ENCODE measurements at places on chromosomes 2 and 18.

- no peak for DNase-seq
Observed at GRCh38 chr2:101657787-101658186, 39.7 kb upstream of the MAP4K4 start.

DNA sequence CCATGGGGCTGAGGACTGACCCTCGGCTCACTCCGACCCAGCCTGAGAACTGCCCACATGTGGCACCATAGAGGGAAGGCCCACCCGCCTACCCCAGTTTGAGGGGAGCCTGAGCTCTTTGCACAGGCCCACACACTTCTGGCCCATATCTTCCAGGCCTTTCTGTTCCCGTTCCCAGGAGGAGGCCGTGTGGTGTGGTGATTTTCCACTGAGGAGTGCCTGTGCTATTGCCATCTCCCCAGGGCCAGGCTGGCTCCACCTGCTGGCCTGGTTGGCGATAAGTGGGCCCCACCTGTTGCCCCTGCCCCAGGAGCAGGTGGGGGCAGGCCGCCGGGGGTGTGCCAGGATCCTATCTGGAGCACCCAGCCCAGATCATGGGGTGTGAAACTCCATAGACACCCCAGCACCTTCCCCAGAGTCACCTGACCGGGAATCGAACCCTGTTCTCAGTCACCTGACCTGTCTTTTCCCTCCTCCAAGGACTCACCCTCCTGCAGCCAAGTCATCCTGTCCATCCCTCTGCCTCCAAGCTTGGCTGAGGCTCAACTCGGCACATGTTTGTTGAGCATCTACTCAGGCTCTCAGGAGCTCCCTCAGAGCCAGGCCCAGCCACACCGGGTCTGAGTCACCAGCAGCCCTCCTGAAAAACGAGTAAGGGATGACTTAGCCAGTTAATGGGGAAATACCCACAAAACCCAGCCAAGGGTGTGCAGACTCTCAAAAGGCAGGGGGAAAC lies 120.1 kb downstream of the CYP26B1 start:
- no peak for DNase-seq

DNA sequence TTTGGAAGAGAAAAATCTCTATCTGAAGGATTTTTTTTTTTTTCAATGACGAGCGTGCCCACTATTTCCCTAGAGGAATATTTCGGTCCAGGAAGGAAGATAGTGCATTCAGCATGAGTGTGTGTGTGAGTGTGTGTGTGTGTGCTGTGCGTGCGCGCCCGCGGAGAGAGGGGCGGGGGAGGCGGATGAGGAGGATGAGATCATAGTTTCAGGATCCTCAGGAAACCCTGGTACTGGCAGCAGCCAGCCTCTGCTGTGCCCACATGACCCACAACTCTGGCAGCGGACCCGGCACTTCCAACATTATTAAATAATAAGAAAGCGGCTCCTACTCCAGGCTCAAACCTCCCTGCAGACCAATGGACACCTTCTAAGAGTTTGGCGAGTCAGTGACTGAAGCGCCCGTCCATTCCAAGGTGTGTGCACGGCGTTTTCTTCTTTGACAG lies 217.0 kb upstream of the DTNA start:
- DNase-seq, result peak; percentile 72

DNA sequence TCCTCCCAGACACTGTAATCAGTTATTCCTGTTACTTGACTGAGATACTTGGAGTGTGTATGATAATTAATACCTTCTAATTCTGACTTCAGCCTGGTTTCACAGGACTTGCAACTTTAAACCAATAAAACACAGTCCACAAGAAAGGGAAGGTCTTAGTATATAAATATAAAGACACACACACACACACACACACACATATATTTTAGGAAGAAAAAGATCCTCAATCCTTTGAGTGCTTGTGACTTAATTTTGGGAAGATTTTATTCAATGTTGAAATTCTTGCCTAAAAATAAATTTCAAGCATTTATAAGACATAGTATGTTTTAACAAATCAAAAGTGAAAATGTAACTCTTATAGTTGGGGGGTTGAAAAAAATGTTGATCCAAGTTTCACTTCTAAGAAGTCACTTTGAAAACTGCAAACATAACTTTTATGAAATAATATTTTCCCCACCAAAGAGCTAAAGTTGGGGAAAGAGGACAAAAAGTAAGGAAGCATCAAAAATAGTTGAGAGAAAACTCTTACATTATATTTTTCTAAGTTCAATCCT lies 824 bp upstream of the VPS54 start:
- no peak for DNase-seq

DNA sequence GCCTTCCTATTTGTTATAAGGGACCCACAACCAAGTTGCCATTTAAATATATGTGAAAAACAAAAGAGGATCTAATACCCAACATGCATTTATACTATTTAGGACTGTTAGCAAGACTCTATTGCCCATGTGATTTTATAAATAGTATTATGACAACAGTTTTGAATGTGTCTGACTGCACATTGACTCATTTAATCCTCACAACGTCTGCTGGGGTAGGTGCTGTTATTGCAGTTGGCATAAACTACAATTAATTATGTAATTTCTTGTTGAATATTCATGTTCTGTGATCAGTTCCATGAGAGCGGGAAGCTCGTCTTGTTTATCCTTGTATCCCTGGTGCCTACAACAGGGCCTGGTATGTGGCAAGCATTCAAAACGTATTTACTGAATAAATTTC lies 53.7 kb downstream of the SH2D6 start:
- DNase-seq, result no peak

DNA sequence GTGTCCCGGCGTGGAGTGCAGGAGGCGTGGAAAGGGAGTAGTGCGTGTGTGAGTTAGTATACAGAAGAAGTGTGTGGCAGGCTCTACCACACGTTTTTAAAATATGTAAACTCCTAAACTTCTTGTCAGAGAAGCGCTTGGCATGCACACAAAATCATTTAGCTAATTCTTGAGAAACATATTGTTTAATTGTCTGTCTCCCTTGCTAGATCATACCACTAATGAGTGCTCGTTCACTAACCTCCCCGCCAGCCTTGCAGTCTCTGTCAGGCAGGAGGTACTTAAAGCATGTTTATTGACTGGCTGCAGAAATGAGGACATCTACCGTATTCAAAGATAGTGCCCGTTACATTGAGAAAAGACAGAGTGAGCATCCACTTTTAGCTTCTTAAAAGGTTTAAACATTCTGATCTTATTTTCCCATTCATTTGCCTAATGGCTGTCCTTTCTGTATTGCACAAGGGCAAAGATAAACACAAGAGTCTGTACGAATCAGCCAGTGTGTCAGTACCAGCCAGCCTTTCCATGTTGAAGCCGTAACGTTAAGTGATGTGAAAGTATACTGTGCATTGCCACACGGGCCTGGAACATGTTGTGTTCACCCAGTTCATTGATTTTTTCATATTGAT lies 41.4 kb downstream of the TRAPPC12 start:
- DNase-seq, result no peak

DNA sequence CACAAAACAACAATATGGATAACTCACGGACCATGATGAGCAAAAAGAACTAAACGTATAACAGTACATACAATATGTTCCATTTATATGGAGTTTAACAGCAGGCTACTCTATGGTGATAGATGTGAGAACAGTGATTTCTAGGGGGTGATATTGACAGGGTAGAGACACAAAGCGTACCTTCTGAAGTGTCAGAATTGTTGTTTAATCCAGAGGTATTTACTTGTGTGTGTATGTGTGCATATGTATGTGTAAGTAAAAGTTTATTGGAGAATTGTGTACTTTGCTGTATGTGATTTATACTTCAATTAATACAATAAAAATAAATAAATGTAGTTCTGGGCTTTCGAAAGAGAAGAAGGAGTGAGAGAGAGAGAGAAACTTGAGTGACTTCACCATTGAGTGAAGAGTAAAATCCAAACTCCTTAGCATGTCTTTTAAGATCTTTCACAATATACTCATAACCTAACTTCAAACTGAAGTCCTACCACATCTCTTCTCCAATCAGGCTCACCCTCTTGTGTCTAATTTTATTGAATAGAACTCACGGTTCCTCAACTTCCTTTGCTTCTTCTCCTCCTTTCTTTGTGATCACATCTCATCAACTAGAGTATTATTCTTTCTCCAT lies 126.0 kb upstream of the KLF7 start:
- DNase-seq, result no peak

- no peak for DNase-seq
Observed at GRCh38 chr2:242044313-242044590, 174.7 kb downstream of the RTP5 start.

DNA sequence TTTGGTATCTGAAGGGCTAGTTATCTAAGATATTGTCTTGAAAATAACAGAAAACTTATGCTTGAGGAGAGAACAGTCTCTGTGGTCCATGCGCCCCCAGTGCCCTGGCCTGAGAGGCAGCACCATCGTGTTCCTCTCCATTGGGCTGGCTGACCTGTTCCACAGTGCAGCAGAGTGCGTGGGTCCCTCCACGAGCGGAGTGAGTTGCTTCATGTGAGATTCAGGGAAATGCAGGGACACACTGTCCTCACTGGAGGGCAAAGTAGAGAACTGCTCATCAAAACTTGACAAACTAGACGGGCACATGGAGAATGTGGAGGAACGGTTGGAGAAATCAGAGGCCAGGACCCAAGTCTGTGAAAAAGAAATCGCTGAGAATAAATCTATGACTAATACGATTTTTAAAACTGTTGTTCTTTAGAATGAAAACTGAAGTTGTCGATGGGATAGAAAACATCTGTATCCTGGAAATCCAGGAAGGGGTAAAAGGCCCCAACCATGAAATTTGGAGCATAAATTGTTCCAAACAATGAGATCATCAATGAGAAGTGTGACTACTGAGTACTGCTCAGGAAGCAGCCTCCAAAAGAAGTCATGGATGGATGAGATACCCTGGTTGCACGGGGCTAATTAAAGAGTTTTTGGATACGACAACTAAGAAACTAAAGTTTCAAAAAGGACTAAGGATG lies 58.1 kb downstream of the REV1 start:
- peak; percentile 15 for DNase-seq

- peak; percentile 69 for DNase-seq
Observed at GRCh38 chr18:50099725-50100407, 95.1 kb downstream of the MYO5B start.

DNA sequence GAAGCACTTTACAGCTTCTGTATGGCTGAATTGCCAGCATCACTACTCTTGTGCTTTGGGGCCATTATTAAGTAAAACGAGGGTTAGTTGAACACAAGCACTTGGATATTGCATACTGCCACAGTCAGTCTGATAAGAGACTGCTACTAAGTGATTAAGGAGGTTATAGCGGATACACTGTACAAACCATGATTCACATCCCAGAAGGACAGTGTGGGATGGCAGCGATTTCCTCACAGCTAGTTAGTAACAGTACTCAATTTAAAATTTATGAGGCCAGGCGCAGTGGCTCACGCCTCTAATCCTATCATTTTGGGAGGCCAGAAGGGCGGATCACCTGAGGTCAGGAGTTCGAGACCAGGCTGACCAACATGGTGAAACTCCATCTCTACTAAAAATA lies 2.6 kb upstream of the BMPR2 start:
- peak; percentile 47 for DNase-seq

- peak; percentile 47 for DNase-seq
Observed at GRCh38 chr2:197571627-197572271, 55.9 kb downstream of the MOB4 start.

DNA sequence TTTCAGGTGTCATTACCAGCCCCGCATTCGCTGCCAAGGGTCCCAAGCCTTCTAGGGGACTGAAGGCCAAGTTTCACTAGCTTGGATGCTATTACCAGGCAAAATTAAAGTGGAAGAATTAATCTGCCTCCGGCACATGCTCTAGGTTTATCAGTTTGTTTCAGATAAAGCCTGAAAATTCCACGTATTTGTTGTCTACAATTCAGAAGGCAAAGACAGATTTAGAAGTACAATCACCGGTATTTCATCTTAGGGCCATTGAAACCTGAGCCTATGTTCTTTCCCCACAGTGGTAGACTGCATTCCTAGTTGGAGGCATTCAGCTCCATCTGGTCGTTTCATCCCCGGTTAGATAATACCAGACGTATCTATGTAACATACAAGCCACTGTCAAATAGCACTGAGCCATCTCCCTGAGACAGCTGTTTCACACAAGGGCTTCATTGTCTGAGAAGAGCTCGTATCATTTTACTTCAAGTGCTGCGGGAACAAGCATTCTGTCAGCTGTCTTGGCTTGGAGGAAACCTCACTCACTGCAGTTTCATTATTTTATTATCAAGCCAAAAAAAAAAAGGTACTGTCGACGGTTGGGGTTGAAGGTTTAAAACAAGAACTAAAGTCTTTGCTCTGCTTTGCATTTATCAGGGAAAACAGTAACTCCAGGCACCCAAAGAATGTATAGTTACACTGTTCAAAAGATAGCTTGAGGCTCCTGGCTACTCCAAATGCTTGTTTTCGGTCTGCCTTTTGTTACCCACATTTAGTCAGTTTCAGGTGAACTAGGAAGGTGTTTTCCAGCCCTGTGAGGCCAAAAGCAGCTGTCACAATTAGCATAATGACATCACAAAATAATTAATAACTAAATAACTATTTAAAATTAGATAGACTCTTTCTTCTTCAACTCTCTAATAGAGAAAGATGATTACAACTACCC lies 76.7 kb downstream of the TGIF1 start:
- DNase-seq, result peak; percentile 58

- no peak for DNase-seq
Observed at GRCh38 chr2:27707462-27708256, 44.0 kb downstream of the SLC4A1AP start.

DNA sequence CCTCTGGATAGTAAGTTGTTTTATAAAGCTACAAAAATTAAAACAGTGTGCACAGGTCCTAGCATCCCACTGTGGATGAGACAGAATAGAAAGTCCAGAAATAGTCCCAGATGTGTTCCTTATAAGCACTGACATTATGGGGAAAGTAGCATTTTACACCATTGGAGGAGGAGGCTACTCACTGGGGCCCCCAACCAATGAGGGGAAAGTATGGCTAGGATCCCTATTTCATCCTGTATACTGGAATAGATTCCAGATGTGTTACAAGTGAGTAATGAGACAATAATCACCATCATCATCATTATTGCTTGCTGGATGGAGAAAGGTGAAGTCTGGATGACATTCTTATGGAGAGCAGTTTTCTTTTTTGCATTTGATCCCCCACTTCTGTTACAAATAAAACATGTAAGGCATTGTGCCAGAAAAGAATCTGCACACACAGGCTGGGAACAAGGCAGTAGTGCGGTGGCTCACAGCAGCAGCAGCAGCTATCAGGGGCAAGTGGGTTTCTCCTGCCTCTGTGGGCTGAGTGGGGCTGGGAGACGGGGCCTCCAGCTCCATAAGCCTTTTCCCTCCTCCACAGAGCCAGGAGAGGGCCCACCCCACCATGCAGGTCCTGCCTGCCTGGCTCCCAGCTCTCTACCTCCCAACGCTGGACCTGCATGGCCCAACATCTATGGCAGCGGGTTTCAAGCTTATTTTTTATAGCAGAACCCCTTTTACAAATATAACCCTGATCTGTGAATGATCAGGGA lies 5.0 kb downstream of the ARID5A start:
- DNase-seq, result peak; percentile 83

GRCh38 chr2:237701033-237701858 lies 73.9 kb downstream of the LRRFIP1 start:
- DNase-seq, result no peak
